ENCODE measurements at places on chromosomes 3 and 15. TPM values are rescaled to one million over a fixed set of nuclear protein-coding genes. Genes with fewer than 3 reads are reported as not detected.

DNA sequence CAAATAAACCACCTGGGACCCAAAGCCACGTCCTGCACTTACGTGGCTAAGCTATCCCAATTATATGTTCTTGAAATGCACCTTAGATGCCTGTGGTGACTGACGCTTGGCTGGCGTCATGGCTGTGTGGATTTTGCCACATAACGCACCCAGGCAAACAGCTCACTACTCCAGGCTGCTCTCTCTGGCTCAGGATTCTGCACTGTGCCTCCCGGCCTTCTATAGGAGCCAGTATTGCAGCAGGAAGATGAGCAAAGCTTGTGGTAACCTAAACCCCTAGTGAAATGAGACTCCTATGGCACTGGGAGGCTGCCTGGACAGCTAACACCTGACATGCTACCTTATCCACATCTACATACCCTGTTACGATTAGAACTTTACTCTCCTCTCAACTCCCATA lies 179.3 kb downstream of the THRB start:
- H3K27ac ChIP-seq: no peak overlapping the region
- no peaks in the 10 kb centered on the region for H3K27me3 ChIP-seq
- DNase-seq: no peak
- H3K4me1 ChIP-seq: no peaks in the 10 kb centered on the region

Gene CP
- not detected for polyA plus RNA-seq

Gene UBA7
- polyA plus RNA-seq: 38.5 TPM

Gene GRAMD2A
- not detected for polyA plus RNA-seq

GRCh38 chr15:52180196-52180835 lies 10.9 kb downstream of the GNB5 start:
- peaks cover 55% of the 10 kb centered on the region for H3K4me1 ChIP-seq
- H3K4me3 ChIP-seq: peak overlapping the region; percentile 86
- H3K27me3 ChIP-seq: no peaks in the 10 kb centered on the region
- H3K36me3 ChIP-seq: no peaks in the 10 kb centered on the region

DNA sequence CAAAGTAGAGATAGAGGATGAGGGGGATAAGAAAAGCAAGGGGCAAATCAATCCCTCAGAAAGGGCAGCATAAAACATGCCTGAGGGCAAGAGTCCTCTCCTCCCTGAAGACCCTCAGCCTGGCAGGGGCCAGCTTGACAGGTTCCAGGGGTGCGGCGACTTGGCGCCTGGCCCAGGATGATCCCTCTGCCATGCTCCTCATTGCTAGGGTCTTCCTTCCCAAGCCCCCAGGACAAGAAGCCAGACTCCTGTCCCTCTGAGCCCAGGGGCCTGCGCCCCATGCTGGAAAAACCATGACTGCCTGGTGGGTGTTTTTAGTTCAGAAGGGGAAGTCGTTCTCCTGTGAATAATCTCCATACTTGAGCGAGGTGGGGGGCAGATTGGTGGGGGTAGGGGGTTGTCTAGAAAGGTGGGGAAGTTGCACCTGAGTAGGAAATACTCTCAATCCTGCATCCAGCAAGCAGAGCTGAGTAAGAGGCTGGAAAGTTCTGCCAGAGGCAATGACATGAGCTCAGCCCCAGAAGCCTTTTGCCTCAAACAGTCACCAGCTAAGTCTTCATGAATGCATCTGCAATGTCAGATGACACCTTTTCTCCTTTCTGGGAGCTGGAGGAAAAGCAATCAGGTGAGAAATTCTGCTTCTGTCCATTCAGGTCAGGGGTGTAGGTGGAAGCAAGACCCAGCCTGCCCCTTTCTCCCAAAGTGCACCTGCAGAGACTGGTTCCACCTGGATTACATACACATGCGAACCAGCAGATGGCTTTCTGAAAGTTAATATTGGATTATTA lies 18.3 kb downstream of the SLC12A8 start:
- no peak overlapping the region for H3K4me3 ChIP-seq
- DNase-seq: no peak
- no peaks in the 10 kb centered on the region for H3K36me3 ChIP-seq
- H3K27me3 ChIP-seq: peaks cover 9% of the 10 kb centered on the region

Gene BLOC1S6
- polyA plus RNA-seq: 94.1 TPM

- H3K36me3 ChIP-seq: no peaks in the 10 kb centered on the region
- no peak for DNase-seq
- no peaks in the 10 kb centered on the region for H3K4me1 ChIP-seq
- H3K27ac ChIP-seq: no peak overlapping the region
- peaks cover 12% of the 10 kb centered on the region for H3K27me3 ChIP-seq
These were observed 374.8 kb upstream of the SLCO3A1 start for GRCh38 chr15:91478717-91479191.

Gene LIPC
- not detected for polyA plus RNA-seq

GRCh38 chr15:75591655-75592364 lies 12.7 kb upstream of the PTPN9 start:
- H3K27me3 ChIP-seq: no peaks in the 10 kb centered on the region
- no peaks in the 10 kb centered on the region for H3K4me1 ChIP-seq
- DNase-seq: no peak
- peaks cover 14% of the 10 kb centered on the region for H3K36me3 ChIP-seq
